Activated CD8-positive, alpha-beta memory T cell treated with anti-CD3 and anti-CD28 coated beads for 24 hours (primary cell): ENCODE measurements at places on chromosomes 13 and 19.

DNA sequence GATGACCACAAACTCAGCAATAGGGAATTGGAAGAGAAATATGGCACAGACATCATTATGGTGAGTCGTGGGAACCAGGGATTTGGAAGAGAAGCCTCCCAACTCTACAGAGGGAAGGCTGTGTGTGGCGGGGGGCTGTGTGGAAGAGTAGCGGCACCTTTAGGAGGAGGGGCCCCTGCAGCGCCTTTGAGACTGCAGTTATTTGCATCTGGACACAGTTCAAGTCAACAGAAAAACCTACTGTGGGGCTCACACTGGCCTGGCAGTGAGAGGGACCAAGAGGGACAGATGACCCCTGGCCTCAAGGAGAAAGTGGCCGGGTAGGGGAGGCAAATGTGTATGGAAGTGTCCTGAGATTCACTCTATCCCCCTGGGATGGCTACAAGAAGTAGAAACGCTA is 5.1 kb downstream of the ATP12A start:
- DNase-seq = no peak

GRCh38 chr19:51493776-51494175 is 7.8 kb downstream of the SIGLEC12 start:
- DNase-seq = peak; percentile 30

- no peak for DNase-seq
Observed at GRCh38 chr13:105538346-105538745, 997.1 kb downstream of the EFNB2 start.

DNA sequence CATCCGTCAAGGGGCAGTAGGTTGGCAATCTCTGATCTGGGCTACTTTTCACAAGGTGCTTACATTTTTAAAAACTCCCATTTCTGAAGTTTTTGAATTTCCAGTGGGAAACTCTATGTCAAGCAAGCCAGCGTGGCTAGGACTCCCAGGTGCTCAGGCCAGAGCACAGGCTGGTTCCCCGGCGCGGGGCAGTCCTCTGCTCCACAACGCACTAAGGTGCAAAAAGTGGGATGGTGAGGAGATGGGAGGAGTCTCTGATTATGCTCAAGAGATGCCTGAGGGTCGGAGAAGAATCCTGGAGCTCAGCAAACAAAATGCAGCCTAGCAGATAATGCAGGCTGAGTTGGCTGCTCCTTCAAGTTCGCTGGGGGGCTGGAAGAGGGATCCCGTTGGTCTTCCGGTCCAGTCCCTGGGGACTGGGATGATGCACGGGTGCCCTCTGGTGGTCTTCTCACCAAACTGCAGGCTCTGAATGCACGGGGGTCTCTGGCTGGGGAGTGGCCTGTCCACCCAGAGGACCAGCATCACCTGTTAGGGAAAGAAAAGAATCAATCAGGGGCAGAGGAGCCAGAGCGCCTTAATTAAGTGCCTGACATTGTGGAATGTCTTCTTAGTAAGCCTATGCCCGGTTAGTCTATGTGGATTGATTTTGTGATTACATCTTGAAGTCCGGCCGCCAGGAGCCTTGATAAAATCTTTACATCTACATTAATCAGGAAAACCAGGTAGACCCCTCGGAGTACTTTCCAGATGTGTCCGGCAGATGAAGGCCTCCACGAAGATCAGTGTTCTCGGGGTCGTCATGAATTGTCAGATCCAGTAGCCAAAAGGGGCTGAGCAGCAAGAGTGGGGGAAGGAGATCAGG is 244.4 kb upstream of the MAB21L1 start:
- peak; percentile 73 for DNase-seq

- DNase-seq = no peak
Observed at GRCh38 chr19:50820549-50821247, 2.9 kb downstream of the KLK1 start.

- no peak for DNase-seq
Observed at GRCh38 chr13:109644069-109644750, 142.2 kb downstream of the IRS2 start.

GRCh38 chr13:80262051-80262695 is 78.8 kb downstream of the SPRY2 start:
- no peak for DNase-seq

- no peak for DNase-seq
Observed at GRCh38 chr19:20412846-20413245, 152.7 kb downstream of the ZNF737 start.

DNA sequence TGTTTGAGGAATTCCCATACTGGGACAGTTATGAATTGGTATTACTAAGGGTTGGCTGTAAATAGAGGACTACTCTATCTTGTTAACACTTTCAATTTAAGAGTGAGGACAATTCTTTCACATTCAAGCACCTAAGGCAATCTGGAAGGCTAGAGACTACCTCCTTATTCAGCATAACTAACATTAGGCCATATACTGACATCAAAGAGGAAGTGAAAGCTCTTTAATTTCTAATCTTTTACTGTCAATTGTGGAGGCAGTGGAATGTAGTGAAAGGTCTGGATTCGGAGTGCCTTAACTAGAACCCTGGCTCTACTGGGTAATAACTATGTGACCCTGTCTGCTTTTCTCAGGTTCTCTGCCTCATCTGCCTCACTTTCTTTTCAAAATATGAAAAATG is 134.0 kb downstream of the UFM1 start:
- DNase-seq = no peak

GRCh38 chr13:92767468-92767867 is 459.1 kb upstream of the GPC6 start:
- no peak for DNase-seq

DNA sequence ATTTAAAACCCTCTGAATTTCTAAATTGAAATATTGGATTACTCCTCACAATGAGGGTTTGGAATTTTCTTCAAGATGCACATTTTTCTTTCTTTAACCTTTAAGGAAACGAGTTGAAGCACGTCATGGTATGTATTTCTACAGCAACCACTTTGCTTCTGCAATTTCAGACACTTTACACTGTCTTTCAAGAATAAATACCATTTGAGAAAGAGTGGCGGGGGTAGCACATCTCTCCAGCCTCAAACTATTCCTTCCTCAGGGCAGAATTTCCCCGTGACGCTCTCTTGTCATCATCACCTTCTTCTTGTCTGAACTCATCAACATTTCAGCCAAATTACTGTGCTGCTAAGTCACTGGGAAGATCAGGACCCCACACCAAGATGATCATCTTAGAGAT is 1073.4 kb downstream of the EFNB2 start:
- no peak for DNase-seq

GRCh38 chr13:78632996-78633395 is 26.0 kb downstream of the OBI1 start:
- DNase-seq = no peak

DNA sequence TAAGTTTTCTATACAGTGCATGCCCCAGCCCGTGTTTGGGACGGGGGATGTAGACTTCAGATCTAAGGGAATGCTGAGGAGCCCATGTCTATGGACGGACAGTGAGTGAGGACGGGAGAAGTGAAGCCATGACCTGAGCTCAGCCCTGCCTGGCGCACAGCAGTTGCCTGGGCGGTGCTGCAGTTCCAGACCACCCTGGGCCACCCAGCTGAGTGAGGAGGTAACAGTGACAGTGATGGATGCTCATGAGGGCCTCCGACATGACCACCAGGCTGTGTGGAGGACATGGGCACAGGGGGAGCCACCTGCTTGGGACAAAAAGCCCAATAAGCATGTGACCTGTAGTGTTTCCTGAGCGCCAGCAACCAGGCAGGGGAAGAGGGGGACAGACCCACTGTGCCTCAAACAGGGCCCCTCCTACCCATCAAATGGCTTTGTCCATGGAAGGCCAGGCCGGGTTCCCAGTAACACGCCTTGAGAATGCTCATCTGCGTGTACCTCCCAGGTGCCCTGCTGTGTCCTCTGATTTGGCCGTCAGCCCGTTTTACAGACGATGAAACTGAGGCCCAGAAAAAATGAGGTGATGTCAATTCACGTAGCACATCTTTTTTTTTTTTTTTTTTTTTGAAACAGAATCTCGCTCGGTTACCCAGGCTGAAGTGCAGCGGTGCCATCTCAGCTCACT is 22.6 kb downstream of the NOSIP start:
- no peak for DNase-seq

GRCh38 chr13:52001120-52001731 is 10.0 kb downstream of the ATP7B start:
- no peak for DNase-seq

DNA sequence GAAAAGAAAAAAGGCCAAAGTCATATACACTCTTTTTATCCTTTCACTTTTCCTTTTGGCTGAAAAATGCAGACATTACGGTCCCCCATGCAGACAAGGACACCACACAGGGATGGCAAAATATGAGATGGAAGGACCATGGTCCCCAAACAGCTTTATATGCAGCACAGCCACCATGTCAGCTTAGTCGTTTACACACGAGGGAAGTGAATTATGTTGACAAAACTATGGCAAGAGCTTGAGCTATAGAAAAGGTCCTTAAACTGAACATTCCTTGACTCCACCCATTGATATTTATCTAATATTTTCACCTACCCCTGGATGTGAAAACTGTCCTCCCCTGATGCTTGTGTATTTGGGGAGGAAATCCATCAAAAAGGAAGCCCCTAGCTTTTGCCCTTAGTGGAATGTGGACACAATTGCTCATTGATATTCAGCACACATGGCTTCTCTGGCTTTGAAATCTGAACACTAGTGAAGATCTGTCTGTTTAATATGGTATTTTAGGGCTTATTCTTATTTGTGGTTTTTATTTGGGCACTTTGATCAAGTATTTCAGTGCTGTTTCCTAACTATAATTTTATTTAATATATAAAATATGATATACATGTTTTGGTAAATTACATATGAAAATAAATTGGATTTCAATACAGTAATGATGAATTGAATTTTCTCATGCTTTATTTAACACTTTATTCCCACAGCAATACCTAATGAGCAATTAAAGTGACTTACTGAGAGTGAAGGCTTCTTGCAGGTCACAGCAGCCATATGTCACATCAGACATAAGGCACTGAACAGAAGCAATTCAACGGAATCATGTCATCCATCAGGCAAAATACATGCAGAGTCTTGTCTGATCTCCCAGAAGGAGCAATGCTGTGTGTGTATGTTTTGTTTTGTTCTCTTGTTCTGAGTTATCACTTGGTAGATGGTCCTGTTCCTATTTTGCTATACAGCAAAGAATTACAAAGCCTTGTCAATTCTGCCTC is 6.8 kb upstream of the GTF2F2 start:
- DNase-seq = no peak

- no peak for DNase-seq
Observed at GRCh38 chr13:32047793-32048192, 16.2 kb downstream of the FRY start.

- DNase-seq = no peak
Observed at GRCh38 chr19:3233831-3234230, 9.4 kb downstream of the CELF5 start.

DNA sequence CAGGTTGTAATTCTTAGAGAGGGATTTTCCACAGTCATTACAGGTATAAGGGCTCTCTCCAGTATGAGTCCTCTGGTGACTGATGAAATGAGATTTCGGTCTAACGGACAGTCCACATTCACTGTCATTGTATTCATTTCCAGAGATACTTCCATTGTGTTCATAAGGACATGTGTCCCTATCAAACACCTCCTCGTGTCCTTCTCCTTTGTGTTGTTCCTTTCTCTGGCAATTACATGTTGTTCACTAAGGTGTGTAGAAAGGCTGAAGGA is 10.5 kb upstream of the ZSCAN18 start:
- DNase-seq = no peak

GRCh38 chr13:24654741-24655140 is 25.5 kb upstream of the ATP12A start:
- DNase-seq = no peak

DNA sequence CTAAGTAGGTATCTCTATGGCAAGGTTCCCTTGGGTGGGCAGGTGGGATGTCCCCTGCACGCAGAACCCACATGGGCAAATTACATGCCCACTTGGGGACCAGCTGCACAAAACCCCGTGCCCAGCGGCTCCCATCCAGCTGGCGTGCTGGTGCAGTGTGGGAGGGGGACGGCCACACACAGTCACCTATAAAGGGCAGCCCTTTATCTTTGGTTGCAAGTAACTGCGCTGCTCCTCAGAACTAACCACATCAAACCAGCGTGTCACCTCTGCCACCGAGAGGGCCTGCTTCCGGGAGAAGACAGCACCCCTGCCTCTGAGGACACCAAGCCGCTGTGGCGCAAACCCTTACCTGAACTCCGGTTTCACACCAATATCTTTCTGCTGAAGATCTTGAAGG is 32.2 kb downstream of the ANKRD27 start:
- DNase-seq = peak; percentile 78

DNA sequence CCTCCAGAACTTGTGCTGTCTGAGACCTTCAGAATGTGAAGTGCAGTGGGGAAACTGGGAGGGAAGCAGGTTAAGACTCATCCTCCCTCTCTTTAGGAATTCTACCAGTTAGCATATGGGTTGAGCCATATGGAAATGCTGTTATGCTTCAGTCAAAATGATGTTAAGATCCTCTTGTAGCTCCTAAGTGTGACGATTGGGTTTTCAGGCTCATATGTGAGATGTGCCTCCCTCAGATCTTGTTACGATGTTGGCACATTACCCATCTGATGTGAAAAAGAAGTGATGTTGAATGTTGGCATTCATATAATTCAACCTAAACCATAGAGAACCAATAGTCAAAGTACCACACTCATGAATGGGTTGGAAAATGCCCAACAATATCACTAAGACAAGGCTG is 67.8 kb upstream of the IPO5 start:
- DNase-seq = no peak

DNA sequence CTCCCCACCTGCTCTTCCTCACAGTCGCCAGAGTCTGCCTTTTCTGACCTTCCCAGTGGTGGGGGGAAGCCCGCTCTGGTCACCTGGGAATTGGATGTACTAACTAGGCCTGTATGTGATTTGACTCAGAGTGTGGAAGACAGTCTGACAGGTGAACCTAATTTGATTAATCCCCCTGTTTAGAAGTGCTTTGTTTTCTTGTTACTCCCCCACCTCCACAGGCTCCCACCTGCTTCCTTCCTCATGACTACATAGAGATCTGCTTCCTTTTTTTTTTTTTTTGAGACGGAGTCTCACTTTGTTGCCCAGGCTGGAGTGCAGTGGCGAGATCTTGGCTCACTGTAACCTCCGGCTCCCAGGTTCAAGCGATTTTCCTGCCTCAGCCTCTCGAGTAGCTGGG is 44.0 kb downstream of the COG3 start:
- DNase-seq = no peak
